ENCODE measurements at places on chromosomes 16 and 17.

- DNase-seq: no peak
Measured at GRCh38 chr17:50161911-50162288, 3.9 kb upstream of the SGCA start.

GRCh38 chr16:84891149-84891795, 71.5 kb downstream of the CRISPLD2 start:
- no peak for DNase-seq

DNA sequence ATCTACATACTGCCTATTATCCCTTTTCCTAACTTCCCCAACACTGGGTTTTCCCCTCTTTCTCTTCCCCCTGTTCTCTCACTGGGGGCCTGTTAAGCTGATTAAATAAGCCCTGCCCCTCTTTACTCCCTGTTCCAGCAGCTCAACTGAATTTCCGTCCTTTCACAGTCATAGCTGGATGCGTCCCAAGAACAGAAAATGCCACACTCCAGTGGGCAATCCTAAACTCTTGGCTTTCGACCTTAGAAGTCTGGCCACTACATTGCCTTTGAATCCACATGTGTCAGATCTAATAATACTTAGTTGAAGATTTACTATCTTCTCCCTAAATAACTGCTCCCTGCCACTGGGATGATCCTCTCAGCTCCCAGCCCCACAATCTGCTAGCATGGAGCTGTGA, 34.5 kb downstream of the KCNJ16 start:
- no peak for DNase-seq

- DNase-seq: no peak
Measured at GRCh38 chr17:19718613-19719354, 2.4 kb upstream of the SLC47A2 start.

DNA sequence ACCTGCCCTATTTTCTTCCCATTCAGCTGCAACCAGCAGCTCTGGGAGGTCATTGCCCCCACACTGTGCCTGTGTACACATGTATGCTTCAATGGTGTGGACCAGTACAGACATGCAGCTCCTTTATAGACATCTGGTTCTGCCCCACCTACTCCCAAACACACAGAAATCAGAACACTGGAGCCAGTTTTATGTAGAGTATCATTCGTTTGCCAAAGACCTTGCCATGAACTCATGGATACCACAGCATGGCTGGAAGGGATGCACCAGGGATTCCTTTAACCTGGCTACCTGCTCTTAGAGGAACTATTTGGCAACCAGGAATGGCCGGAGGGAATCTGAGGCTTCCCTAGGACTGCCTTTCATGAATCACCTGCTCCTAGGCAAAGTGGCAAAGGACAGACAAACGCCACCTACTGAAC, 60.4 kb downstream of the ZFHX3 start:
- no peak for DNase-seq

DNA sequence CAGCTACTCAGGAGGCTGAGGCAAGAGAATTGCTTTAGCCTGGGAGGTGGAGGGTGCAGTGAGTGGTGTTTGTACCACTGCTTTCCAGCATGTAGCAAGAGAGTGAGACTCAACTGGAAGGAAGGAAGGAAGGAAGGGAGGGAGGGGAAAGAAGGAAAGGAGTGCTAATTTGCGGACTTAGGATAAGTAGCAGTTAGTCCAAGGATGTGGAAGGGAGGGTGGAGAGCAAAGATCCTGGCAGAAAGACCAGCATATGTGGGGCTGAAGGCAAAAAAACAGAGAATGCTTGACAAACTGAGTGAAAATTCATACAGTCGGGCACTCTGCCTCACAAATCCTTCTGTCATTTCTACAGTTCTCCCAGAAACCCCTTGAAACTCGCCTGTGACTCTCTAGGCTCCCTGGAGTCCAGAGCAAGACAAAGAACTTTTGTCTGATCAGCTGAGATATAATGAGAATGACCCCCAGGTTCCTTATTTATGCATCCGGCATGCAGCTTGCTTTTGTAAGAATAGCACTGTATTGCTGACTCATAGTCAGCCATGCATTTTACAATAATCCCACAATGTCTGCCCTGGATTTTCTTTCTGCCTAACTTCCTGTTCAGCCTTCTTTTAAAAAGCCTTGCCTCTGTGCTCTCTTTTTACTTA, 31.5 kb downstream of the CDK5RAP3 start:
- no peak for DNase-seq

DNA sequence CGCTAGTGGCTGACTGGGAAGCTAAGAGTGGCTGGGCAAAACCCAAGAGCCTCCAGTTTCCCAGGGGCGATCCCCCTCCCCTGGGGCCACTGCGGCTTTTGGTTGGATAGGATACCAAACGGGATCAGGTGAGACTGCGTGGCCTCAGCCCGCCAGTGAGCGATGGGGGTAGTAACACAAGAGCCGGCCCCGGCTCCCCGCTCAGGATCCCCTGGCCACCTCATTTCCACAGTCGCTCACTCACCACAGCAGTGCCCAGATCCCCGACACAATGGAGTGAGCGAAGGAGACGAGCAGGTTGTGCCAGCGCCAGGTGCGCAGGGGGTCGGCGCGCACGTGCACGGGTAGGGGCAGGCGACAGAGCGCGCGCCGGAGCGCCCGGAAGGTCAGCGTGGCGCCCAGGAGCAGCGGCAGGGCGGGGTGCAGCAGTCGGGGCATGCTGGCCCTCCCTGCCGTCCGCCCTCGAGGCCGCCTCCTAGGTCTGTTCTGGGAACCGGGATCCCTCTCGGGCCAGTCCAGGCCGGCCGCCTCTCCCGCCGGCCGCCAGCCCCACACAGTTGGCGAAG, 290 bp downstream of the TLCD1 start:
- no peak for DNase-seq

- DNase-seq: peak; percentile 34
Measured at GRCh38 chr17:978103-979093, 1.2 kb downstream of the NXN start.

DNA sequence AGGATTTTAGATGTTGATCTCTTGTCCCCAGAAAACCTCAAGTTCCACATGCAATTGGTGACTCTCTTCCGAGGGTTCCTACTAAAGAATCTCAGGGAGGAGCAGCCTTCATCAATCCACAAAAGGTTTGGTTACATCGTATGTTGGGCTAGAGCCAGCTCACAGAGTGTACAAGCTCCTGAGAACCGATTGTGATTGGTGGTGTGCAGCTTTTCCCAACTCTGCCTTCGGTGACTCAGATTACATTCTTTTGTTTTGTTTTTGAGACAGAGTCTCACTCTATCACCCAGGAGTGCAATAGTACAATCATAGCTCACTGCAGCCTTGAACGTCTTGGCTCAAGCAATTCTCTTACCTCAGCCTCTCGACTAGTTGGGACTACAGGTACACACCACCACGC, 172.4 kb downstream of the PMP22 start:
- DNase-seq: no peak

- DNase-seq: no peak
Measured at GRCh38 chr16:23509782-23510163, 521 bp downstream of the GGA2 start.

- DNase-seq: no peak
Measured at GRCh38 chr16:63614429-63614828, 1507.4 kb downstream of the CDH11 start.

DNA sequence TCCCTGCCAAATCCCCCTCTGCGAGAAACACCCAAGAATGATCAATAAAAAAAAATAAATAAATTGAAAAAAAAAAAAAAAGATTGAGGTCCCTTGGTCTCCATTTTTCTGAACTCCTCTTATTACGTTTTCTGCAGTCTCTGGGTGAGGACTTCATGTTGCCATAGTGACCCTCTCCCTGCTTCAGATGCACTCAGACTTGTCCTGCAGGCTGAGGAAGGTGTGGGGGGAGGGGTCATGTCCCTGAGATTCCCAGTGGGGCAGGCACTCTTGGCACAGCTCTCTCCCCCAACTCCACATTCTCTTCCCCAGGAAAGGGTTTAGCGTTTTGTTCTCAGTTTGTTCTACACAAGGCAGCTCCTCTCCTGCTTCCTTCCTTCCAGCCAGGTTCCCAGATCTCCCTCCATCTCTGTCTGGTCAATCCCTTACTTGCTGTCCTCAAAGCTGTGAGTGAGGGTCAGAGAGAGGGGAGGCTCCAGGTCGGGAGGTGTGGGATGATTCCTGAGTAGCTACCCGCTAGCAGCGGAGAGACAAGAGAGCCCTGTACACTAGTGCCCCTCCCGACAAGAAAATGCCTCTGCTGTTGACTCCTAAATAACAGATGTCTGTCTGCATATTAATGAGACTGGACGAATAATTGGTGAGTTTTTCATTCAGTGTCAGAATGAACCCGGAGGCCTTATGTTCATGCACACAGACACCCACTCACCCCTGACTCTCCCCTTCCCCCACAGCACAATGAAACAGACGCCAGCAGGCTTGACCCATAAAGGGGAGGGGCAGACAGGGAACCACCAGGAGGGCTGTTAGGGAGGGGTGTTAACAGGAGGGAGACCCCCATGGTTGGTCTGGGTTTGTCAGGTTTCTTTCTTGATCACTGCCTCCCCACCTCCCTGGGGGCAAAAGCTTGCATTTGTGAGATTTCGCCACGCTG, 9.2 kb downstream of the RND2 start:
- no peak for DNase-seq

GRCh38 chr17:51491416-51491815, 231.1 kb downstream of the UTP18 start:
- DNase-seq: no peak

Data from activated T-cell treated with anti-CD3 and anti-CD28 coated beads, Interleukin-2, amount 50 U/mL, for 1 hour (primary cell).